HCT116 (cell line): ENCODE measurements at places on chromosomes 16 and 17.

- no peak for DNase-seq
Measured at GRCh38 chr17:7684851-7685532, 2.3 kb downstream of the TP53 start.

GRCh38 chr16:30996985-30997724 lies 12.1 kb downstream of the HSD3B7 start:
- peak; percentile 43 for DNase-seq

GRCh38 chr17:80025796-80026195 lies 9.9 kb downstream of the TBC1D16 start:
- DNase-seq, result no peak

- no peak for DNase-seq
Measured at GRCh38 chr16:19804538-19805323, 79.9 kb downstream of the GPRC5B start.

GRCh38 chr16:26563018-26563417 lies 503.7 kb upstream of the C16orf82 start:
- DNase-seq, result no peak

DNA sequence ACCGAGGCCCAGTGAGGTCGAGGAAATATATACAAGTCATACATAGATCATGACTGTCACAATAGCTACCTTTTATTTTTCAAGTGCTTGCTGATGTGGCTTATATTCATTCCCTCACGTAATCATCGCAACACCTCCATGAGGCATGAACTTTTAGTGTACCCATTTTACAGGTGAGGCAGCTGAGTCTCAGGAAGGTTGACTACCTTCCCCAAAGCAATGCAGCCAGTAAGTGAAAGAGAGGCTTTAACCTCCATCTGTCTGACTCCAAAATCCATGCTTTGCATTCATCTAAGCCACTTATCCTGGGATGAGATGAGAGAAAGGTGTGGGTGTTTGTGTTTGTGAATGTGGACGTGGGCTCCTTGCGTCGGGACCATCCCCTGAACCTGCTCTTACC lies 30.8 kb downstream of the CALB2 start:
- DNase-seq, result no peak

DNA sequence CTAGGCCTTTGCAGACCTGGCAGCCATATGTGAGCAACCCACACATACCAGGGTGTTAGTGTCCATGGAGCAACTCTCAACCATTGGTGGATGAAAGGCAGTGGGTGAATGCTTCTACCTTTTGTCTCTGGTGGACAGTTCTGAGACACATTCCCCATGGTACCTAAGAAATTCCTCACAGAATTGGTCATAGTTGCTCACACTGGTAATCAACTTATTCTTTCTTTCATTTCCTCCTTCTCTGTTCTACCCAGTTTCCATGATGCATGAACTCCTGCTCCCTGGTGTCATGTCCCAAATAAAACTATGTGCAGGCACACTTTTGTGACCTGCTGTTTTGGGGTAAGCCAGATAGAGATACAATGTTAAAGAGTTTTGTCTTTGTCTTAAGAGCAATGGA lies 33.2 kb upstream of the MPHOSPH6 start:
- DNase-seq, result no peak

DNA sequence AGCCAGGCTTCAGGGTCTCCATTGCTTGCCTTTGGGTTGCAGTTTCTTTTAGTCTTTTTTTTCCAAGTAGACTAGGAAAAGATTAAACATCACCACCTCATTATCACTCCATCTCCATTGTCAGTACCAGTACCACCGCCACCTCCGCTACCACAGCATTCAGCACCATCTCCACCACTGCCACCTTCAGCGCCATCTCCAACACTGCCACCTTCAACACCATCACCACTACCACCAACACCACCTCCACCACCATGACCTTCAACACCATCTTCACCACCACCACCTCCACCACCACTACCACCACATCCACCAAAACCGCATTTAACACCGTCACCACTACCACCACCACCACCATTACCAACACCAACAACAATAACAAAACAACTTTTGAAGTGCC lies 141.5 kb upstream of the MPHOSPH6 start:
- no peak for DNase-seq

GRCh38 chr17:1752425-1753262 lies 9.2 kb upstream of the SERPINF1 start:
- peak; percentile 45 for DNase-seq

GRCh38 chr17:31008374-31009041 lies 37.7 kb downstream of the RNF135 start:
- no peak for DNase-seq

DNA sequence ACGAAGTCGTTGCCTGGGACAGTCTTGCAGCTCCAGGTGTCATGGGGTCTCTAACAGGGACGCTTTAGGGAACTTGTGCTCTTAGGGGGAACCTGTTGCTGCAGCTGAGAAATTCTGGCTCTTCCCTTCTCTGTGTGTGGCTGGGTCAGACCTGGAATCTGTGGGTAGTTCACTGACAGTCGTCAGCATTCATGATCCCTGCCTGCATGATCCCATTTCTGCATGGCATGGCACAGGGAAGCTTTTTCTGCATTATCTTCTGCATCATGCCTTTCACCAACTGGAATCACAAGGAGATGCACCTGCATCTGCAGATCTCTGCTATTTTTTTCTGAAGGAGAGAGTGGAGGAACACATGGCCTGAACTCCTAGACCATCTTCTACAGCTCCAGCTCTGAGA lies 85.6 kb downstream of the SOX9 start:
- DNase-seq, result no peak

- DNase-seq, result no peak
Measured at GRCh38 chr17:51660266-51660665, 399.9 kb downstream of the UTP18 start.

DNA sequence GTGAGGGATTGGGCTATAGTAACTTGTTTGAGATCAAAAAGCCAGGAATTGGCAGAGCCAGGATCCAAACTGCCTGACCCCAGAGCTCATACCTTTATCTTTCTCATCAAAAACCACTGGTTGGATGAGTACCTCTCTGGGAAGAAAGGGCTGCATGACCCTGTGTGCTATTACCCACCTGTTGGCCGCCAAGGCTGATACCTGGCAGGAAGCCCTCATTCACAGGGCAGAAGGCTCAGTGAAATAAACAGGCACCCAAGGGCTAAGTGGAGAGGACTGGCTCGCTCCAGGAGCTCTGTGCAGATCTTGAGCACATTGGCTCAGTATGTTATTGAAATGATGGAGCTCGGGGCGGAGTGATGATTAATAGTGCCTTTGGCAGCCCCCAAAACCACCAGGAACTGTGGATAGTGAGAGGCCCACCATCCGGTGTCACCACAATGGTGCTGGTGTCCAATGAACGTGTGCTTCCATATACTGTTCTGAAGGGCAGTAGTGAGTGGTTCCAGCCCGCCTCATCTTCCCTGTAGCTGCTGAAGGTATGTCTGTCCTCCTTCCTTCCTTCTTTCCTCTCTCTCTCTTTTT lies 197.6 kb downstream of the MSI2 start:
- DNase-seq, result no peak

DNA sequence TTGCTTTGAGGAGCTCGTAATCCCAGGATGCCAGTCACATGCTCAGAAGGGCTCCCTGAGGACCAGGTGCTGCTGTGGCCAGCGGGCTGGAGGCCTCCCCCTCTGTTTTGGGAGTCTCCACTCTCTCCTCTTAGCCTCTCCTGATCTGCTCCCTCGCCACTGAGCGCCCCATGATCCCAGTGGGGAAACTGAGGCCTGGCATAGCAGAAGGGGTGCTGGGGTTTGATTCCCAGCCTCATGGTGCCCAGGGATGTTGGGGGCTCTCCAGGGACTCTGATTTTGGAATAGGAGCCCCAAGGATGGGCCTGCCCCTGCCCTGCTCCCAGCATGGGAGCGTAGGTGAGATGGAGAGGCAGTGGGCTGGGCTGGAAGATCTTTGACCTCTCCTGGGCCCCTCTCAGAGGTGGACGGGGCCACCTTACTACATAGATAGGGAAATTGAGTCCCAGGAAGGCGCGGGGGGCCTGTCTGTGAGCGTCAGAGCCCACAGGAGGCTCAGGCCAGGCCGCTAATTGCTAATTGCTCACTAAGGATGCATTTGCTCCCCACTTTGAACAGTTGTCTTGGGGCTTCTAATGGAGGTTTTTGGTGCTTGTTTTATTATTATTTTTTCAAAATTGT lies 525 bp upstream of the ADCY7 start:
- DNase-seq, result no peak

DNA sequence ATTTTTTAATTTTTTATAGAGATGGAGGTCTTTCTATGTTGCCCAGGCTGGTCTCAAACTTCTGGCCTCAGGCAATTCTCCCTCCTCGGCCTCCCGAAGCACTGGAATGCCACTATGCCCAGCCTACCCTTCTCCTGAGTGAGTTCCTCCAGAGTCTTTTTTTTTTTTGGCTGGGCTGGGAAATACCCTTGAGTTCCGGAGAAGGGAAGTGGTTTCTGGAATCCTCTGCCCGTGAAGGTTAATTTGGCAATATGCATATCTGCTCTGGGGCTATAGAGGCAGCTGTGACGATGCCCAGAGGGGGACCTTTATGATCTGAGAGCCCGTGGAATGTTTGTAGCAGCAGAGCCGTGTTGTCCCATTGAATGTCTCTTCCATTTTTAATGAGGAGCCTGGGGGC lies 217.5 kb downstream of the RBFOX1 start:
- DNase-seq, result no peak

DNA sequence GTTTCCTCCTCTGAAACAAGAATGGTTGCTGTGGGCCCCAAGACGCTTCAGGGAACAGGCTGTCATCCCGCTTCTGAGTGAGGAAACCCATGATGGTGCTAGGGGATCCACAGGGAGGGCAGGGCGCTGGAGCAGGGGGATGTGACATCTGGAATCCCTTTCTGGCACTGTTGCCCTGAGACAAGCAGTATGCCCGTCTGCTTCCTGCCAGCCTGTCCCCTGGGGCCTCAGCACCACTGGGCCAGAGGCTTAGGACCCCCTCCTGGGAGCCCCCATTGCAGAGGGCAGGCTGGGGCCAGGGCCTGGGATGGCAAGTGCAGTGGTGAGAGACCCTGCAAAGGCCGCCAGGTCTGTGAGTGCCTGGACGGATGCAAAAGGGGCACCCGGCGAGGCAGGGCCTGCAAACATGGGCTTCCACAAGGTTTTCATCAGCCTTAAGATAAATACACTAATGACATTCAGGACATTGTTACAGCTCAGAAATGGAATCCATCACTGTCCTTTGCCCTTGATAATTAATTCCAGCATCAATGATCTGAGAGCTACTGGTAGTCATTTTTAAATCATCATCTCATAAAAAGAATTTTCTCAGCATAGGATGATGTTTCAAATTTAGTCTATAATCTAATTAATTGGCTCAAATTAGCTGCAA lies 51.6 kb downstream of the PRMT7 start:
- DNase-seq, result no peak

DNA sequence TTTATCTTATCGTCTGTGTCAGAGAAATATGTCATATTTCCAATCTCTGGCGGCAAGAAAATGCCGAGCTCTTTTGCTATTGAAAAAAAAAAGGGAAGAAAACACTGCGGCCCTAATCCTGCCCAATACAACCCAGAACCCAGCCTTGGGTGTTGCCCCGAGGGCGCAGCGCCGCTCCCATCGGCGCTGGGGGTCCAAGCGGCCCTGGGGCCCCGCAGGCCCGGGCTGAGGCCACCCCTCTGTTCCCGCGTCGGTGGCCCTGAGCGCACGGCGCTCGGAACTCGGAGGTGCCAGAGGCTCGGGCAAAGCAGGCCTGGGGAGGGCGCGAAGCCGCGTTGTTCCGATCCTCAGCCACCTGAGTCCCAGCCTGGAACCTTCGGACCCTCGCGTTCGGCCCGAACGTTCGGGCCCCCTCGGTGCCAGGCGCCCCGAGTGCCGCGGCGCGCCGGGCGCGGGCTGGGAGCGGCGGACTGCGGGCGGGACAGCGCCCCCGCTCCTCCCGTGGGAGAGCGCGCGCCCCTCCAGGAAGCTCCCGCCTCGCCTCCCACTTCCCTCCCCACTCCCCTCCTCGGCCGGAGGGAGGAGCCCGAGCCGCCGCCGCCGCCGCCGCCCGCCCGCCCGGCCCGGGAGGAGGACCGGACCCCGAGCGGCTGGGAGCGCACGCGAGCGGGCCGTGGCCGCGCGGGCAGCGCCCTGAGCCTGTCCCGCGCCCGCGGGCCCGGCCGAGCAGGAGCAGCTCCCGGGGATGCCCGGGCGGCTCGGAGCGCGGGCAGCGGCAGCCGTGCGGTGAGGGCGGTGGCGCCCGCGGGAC lies at the start of gene CPNE2:
Gene CPNE2, plus strand, starts transcription at position 609 of the 811 bp plus-strand sequence. CDS start 18,160 bp downstream, outside the sequence.
- DNase-seq, result no peak

DNA sequence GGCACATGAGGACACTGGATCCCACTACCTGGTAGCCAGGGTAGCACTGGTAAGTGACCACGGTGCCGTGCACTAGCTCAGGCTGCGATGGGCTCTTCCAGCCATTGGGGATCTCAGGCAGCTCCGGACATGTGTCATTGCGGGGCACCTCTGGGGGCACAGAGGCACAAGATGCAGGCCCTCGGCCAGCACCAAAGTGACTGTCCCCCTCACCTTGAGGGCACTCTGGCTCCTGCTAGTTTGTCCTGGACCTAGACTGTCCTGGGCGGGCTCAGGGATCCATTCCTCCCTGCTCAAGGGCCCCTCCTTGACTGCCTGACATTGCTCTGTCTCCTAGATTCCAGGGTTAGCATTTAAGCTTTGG lies 6.7 kb upstream of the PHF12 start:
- DNase-seq, result no peak

DNA sequence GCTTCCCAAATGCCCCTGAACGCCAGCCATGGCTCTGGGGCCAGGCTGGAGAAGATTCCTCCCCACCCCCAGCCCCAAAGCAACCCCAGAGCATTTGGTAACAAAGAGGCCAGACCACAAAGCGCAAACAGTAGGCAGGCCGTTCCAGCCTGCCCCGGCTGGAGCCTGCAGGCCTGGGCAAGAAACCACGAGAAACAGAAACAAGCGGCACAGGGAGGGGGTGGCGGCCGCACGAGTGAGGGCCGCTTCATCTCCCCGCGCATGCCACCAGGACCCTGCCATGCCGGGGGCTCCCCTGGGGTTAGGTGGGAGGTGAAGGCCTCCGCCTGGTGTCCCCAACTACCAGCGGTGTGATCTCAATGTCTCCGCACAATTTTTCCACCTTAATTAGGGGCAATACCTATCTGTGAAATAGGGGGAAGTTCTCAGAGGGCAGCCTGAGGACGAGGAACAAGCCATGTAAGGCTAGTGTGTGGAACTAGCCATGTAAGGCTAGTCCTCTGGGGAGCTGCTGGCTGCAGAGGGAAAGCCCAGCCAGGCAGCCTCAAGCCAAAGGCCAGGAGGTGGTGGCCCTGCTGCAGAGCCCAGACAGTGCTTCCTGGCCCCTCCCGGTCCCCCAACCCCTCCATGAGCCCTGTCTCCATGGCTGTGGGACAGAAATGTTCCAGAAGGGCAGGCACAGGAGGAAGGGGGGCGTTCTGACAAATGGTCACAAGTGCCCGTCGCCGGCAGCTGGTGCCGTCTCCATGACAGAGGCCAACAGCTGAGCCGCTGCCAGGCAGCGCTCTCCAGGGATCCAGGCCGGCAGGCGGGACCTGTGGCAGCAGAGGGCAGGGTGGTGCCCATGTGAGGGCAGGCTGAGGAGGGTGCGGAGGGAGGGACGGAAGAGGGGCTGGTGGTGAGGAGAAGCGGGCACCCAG lies 14.5 kb upstream of the MTSS2 start:
- no peak for DNase-seq

DNA sequence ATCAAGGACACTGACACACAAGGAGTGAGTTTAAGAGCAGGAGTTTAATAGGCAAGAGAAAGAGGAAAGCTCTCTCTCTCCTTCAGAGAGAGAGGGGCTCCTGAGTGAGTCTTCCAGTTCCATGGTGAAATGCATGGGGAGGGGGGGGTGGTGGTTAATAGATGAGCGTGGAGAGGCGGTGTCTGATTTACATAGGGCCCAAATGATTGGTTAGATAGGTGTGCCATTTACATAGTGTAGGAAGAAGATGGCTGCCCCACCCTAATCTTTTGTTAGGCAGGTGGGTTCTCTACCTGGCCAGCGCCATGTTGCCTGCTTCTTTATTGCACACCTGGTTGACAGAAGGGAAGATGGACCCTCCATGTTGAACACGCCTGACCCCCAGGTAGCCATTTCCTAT lies 250.0 kb upstream of the CACNG5 start:
- no peak for DNase-seq
